ENCODE measurements at places on chromosomes 13 and 19.

GRCh38 chr19:38266981-38267597, 2.7 kb downstream of the SPINT2 start:
- no peak for DNase-seq

DNA sequence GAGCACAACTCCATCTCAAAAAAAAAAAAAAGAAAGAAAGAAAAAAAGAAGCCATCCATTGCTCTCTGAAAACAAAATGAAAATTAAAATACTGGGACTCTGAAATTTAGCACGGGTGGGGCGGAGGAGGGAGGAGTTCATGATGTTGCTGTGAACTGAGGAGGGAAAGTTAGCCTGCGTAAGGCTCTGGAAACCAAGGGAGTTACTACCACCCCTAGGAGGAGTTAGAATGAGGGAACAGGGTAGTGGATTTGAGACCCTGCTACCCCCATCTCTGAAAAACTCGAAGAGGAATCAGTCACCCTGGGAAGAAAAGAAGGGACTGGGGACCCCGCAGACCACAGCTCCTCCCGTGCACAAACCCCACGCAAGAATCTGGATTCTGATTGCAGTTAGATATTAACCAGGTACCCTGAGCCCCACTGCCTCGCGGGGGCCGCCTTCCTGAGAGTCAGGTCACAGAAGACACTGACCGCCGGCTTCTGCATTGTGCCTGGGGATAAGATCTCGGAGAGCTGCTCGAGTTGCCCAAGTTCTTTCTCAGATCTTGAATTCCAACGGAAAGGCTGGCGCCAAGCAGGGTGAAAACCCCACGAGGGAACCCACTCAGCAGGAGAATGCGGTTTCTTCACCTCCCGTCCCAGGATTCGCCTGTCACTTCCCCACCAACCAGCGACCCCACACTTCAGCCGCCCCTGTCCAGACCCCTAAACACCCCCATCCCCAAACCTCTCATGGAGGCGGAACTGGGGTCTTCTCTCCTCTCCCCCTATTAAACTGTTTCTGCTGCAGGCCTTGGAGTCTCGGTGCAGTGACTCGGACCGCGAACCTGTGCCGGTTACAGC, 870 bp downstream of the ZNF442 start:
- no peak for DNase-seq

GRCh38 chr19:54047616-54048015, 16.1 kb downstream of the VSTM1 start:
- DNase-seq = no peak

GRCh38 chr13:49395451-49395865, 48.4 kb downstream of the CAB39L start:
- no peak for DNase-seq

GRCh38 chr13:60120617-60121336, 43.0 kb downstream of the DIAPH3 start:
- DNase-seq = no peak

GRCh38 chr13:46281779-46282178, 70.1 kb downstream of the LRRC63 start:
- DNase-seq = no peak

- DNase-seq = no peak
Observed at GRCh38 chr13:95508996-95509395, 43.5 kb upstream of the CLDN10 start.

GRCh38 chr13:95003019-95003813, 290.9 kb upstream of the SOX21 start:
- no peak for DNase-seq

Measured in activated CD4-positive, alpha-beta T cell treated with anti-CD3 and anti-CD28 coated beads, Interleukin-2, amount 50 U/mL, for 1 hour (primary cell).